Suprapubic skin (tissue), 4 donors: ENCODE measurements at places on chromosomes 16 and 17.

DNA sequence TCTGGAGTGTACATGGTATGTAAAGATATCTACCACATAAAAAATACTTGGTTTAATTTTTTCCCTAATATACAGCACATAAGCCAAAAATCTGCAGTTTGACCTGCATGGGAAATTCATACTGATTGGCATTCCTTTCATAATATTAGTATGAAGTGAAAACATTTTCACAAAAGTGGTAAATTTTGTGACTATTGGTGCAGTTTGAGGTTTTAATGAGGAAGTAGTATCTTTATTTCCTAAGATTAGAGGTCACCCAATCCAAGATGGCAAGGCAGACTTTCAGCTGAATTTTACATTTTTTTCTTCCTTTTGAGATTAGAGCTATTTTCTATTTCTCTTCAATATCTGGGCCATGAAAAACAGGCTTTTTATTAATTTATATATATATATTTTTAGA is 21.2 kb downstream of the METTL9 start:
- DNase-seq = no peak
- H3K36me3 ChIP-seq = peaks cover 16% of the 10 kb centered on the region
- H3K27ac ChIP-seq = no peak overlapping the region
- H3K4me1 ChIP-seq = peaks cover 6% of the 10 kb centered on the region
- H3K4me3 ChIP-seq = no peak overlapping the region
- no peaks in the 10 kb centered on the region for H3K27me3 ChIP-seq

DNA sequence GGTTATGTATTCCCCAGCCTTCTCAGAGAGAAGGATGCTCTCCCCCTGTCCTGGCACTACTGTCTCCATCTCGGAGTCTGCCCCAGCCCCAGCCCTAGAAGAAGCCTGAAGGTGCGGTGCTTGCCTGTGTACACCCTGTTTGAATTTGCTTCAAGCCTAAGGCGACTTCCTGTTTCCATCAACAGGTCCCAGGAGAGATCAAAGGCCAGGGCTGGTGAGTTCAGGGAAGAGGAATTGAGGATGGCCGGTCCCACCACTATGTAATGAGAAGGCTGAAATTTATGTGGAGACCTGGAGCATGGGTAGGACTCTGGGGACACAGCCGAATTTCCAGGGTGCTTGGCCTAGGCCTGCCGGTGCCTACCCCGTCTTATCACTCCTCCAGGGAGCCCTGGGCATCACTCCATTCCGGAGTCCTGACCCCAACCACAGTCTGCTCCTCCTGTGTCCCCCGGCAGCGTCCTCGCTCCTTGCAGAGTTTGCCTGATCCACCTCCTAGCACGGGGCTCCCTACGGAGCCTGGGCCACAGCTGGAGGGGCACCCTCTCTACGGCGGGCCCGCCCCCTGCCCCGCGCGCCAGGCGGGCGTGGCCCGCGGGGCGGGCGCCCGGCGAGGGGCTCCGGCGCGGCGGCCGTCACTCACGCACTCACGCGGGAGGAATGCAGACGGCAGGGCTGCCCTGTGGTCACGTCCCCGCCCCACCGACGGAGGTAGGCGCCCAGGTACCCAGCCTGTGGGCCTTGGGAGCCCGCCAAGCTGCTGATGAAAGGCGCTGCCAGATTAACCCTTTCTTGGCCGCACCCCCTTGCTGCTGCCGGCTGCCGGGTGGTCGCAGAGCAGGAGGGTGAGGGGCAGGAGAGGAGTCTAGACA is 53.8 kb upstream of the TAC4 start:
- DNase-seq = no peak
- peaks cover 16% of the 10 kb centered on the region for H3K4me1 ChIP-seq
- H3K27ac ChIP-seq = no peak overlapping the region
- H3K36me3 ChIP-seq = no peaks in the 10 kb centered on the region

DNA sequence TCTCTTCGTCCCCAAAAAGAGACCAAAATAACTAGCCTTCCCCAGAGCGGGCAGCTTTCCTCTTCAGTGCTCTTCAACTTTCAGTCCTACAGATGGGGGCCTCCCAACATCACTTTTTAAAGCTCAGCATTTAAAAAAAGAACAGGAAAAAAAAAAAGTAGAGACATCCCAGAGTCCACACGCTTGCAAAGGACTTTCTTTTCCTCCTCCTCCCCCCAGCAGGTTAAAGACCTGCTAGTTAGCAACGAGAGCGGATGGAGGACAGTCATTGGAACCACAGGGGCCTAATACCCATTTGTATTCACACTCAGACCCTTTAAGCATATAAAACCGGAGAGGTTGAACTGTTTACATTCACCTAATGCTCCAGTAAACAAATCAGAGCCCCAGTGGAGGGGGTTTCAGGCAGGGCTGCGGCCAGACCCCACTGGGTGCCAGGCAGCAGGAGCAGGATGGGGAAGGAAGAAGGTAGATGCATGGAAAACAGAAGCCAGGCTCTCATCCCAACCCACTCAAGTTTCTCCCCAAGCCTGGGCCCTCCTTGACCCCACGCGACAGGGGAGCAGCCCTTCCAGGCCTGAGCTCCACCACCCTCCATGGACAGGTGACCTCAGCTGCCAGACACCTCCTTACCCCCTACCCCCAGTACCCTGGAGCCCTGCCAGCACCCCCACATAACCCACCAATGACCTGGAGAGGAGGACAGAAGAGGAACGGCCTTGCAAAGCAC is 15.2 kb downstream of the ZFHX3 start:
- H3K4me1 ChIP-seq = peaks cover 26% of the 10 kb centered on the region
- H3K36me3 ChIP-seq = no peaks in the 10 kb centered on the region
- H3K4me3 ChIP-seq = no peak overlapping the region

DNA sequence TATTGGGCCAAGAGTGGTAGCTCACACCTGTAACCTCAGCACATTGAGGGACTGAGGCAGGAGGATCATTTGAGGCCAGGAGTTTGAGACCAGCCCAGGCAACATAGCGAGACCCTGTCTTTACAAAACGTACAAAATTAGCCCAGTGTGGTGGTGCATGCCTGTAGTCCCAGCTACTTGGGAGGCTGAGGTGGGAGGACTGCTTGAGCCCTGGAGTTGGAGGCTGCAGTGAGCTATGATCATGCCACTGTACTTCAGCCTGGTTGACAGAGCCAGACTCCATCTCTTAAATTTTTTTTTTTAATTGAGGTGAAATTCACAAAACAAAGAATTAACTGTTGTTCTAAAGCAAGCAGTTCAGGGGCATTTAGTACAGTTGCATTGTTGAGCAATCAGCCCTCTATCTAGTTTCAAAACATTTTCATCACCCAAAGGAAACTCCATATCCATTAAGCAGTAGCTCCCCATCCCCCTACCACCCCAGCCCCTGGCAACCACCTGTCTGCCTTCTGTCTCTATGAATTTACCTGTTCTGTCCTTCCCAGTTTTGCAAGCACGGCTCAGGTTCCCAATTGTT is 15.6 kb downstream of the SNX29 start:
- H3K27ac ChIP-seq = no peak overlapping the region
- H3K4me3 ChIP-seq = no peak overlapping the region
- no peaks in the 10 kb centered on the region for H3K36me3 ChIP-seq
- H3K27me3 ChIP-seq = no peaks in the 10 kb centered on the region
- DNase-seq = no peak

GRCh38 chr16:9479008-9479407 is 387.6 kb downstream of the HAPSTR1 start:
- H3K27me3 ChIP-seq = no peaks in the 10 kb centered on the region
- no peak for DNase-seq
- H3K27ac ChIP-seq = no peak overlapping the region

DNA sequence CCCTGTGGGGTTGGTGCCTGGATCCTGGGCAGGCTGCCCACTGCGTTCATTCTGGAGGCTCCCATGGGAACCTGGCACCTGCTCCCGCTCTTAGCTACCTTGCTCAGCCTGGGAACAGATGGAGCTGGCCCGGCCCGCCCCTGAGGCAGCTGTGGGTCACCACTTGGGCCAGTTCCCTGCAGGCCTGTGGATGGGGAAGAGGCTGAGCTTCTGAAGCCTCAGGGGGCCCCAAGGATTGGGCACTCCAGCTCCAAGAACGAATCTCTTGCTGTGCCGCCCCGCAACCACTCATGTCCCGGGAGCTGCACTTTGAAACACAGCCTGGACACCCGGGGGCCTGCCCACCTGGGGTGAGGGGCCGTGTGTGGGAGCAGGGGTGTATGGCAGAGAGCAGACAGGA is 37.7 kb downstream of the BAHCC1 start:
- no peak for DNase-seq
- H3K27me3 ChIP-seq = no peaks in the 10 kb centered on the region
- H3K4me1 ChIP-seq = peaks cover 73% of the 10 kb centered on the region
- no peak overlapping the region for H3K4me3 ChIP-seq

- no peak overlapping the region for H3K4me3 ChIP-seq
- no peak for DNase-seq
Observed at GRCh38 chr16:10957771-10958482, 13.6 kb downstream of the CLEC16A start.

DNA sequence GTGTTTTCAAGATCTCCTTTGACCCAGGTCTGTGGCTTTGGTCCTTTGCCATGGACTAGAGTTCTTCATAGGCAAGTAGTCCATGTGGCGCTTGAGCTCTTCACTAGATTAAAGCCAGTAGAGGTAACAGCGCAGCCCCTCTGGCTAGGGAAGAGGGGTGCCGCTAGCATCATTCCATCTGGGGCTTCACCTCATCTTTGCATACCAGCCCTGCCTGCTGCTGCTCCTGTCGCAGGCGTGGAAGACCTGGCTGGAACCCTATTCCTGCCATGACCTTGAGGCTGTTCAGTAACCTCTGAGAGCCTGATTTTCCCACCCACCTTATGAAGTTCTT is 198.4 kb downstream of the MSI2 start:
- no peak overlapping the region for H3K27ac ChIP-seq
- H3K36me3 ChIP-seq = no peaks in the 10 kb centered on the region
- H3K27me3 ChIP-seq = no peaks in the 10 kb centered on the region
- no peak overlapping the region for H3K4me3 ChIP-seq

DNA sequence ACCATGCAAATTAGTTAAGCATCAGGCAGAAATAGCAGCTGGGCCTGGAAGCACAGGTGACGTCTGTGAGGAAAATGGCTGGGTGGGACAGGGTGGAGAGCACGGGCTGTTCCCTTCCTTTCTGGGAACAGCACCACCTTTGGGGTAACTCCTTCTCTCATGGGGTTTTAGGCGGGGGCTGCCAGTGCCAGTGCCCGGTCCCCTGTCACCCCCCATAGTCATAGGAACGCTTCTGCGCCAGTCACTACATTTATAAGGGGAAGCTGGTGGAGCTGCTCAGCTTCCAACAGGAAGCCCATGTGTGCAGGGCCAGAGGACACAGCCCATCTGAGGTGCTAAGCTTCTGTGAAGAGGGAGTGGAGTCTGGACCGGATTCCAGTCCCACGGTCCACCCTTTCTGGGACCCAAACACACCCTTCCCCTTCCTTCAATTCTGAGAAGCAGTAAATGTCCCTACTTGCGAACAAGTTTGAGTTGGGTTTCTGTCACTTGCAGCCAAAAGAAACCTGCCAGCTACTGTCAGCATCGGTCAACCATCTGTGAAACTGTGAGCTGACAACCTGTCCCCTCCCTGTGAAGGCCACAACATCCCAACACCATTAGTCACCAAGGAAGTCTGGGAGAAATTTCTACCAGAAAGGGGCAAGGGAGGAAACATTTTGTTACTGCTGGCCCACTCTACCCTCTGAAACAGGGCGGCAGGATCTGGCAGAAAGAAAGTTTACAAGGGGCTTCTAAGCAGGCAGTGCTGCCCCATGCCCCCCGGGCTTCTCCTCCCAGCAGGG is 86.0 kb upstream of the AMZ2 start:
- no peak overlapping the region for H3K4me3 ChIP-seq
- no peaks in the 10 kb centered on the region for H3K36me3 ChIP-seq
- no peak for DNase-seq
- H3K27me3 ChIP-seq = no peaks in the 10 kb centered on the region
- H3K27ac ChIP-seq = no peak overlapping the region

GRCh38 chr17:39170109-39170508 is 4.1 kb upstream of the ARL5C start:
- H3K27ac ChIP-seq = no peak overlapping the region
- no peak for DNase-seq

DNA sequence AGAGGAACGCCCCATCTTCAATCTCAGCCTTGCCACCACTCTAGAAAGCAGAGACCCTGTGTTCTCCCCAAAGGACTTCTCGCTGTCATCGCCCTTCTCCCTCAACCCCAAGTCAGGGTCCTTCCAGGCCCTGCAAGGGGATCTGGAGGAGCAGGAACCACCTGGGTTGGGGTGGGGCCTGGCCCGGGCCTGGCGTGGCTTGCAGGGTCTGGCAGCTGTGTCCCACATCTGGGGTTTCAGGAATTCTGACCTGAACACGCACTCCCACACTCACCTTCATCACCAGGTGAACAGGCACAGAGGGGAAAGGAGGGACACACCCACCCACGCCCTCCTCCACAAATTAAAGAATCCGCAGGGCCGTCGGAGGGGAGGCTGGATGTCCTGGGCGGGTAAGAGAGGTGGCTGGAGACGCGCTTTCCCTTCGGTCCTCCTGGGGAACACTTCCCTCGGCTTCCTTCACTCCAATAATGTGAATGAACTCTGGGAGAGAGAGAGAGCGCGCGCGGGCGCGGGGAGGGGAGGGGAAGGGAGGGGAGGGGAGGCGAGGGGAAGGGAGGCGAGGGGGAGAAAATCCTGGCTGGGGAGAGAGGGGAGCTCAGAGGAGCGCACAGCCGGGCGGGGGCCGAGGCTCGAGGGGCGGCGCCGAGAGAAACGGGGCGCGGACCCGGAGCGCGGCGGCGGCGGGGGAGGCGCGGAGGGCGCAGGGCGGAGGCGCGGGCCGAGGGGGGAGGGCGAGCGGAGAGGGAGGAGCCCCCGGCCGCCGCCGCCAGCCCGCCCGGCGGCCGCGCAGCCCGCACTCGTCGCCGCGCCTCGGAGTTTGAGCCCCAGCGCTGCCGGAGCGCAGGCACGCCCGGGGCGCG is at the start of gene CACNG4:
Gene CACNG4 (plus strand): TSS at position 799 of the 863 bp plus-strand sequence. CDS start 205 bp downstream, outside the sequence.
- peaks cover 89% of the 10 kb centered on the region for H3K27me3 ChIP-seq
- no peak for DNase-seq
- peaks cover 29% of the 10 kb centered on the region for H3K4me1 ChIP-seq
- no peak within 1 kb of the TSS for H3K27ac ChIP-seq

GRCh38 chr16:88301431-88301830 is 81.3 kb upstream of the ZNF469 start:
- H3K27me3 ChIP-seq = peaks cover 5% of the 10 kb centered on the region
- no peaks in the 10 kb centered on the region for H3K36me3 ChIP-seq
- no peak overlapping the region for H3K27ac ChIP-seq
- peaks cover 54% of the 10 kb centered on the region for H3K4me1 ChIP-seq
- no peak for DNase-seq

GRCh38 chr16:24939738-24940137 is 75.4 kb downstream of the ARHGAP17 start:
- no peak for DNase-seq
- H3K36me3 ChIP-seq = peaks cover 90% of the 10 kb centered on the region
- no peak overlapping the region for H3K4me3 ChIP-seq
- H3K27ac ChIP-seq = no peak overlapping the region
- H3K27me3 ChIP-seq = no peaks in the 10 kb centered on the region

GRCh38 chr16:84712138-84712671 is 12.4 kb downstream of the USP10 start:
- no peak overlapping the region for H3K4me3 ChIP-seq
- H3K36me3 ChIP-seq = peaks cover 9% of the 10 kb centered on the region
- H3K27me3 ChIP-seq = no peaks in the 10 kb centered on the region
- H3K4me1 ChIP-seq = peaks cover 12% of the 10 kb centered on the region

GRCh38 chr17:8800656-8801055 is 1.5 kb upstream of the MFSD6L start:
- peaks cover 29% of the 10 kb centered on the region for H3K27me3 ChIP-seq
- H3K36me3 ChIP-seq = no peaks in the 10 kb centered on the region
- peaks cover 12% of the 10 kb centered on the region for H3K4me1 ChIP-seq
- no peak for DNase-seq

GRCh38 chr17:48055531-48056245 is 7.5 kb downstream of the NFE2L1 start:
- H3K27me3 ChIP-seq = no peaks in the 10 kb centered on the region
- H3K36me3 ChIP-seq = peaks cover 52% of the 10 kb centered on the region
- peak overlapping the region; percentile 74 for H3K4me3 ChIP-seq
- DNase-seq = no peak
- peaks cover 94% of the 10 kb centered on the region for H3K4me1 ChIP-seq
